ENCODE measurements at places on chromosomes 16 and 17.

DNA sequence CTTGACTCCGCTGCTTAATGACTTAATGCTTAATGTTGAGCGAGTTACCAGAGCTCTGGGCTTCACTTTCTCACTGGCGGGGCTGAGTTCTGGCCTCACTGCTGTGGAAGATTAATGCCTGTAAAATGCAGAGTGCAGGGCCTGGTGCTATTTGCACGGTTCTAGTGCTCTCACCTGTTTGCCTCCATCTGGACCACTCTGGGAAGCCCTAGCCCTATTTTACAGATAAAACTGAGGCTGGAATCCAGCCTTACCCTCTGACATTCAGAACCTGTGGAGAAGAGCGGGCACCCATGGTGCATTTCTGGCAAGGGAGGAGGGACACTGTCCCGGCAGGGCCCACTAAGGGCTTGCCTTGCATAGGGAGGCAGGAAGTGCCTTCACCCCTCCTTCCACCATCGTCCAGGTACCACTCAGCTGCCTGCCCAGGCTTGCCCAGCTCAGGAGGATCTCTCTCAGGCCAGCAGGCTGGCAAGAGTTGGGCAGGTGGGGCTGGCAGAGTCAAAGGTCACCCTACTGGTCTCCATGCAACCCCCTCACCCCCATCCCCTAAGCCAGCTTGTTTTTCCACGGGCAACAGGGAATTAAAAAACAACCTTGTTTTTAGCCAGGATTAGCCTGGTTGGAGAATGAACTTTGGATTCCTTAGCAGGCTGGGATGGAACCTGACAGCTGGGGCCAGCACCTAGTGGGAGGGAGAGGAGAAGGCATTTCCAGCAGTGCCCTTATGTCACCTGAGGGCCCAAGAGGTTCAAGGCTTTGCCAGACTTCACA is 4.1 kb upstream of the UBALD1 start:
- DNase-seq = no peak

- no peak for DNase-seq
Observed at GRCh38 chr16:52366983-52367382, 180.0 kb downstream of the TOX3 start.

GRCh38 chr17:50499270-50499669 is 9.0 kb upstream of the MYCBPAP start:
- no peak for DNase-seq

GRCh38 chr17:565521-565920 is 149.1 kb downstream of the VPS53 start:
- no peak for DNase-seq

GRCh38 chr16:27582883-27583282 is 32.9 kb downstream of the KATNIP start:
- no peak for DNase-seq

- no peak for DNase-seq
Observed at GRCh38 chr17:31299624-31300023, 2.6 kb upstream of the OMG start.

GRCh38 chr17:74305865-74306654 is 20.0 kb upstream of the KIF19 start:
- DNase-seq = no peak

DNA sequence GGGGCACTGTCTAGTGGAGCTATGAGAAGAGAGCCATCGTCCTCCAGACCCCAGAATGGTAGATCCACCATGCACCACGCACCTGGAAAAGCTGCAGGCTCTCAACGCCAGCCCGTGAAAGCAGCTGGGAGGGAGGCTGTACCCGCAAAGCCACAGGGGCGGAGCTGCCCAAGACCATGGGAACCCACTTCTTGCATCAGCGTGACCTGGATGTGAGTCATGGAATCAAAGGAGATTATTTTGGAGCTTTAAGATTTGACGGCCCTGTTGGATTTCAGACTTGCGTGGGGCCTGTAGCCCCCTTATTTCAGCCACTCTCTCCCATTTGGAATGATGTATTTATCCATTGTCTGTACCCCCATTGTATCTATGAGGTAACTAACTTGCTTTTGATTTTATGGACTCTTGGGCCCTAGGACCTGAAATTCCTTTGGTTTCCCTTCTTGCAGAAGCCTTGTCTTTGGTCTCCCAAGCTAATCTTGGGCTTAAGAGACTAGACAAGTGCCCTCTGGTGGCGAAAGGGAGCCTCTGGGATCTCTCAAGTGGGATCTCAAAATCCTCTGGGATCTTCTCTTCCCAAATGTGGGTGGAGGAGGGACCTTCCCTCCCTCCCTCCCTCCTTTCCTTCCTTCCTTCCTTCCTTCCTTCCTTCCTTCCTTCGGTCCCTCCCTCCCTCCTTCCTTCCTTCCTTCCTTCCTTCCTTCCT is 58.2 kb upstream of the HAPSTR1 start:
- no peak for DNase-seq

All from CD4-positive, alpha-beta T cell treated with Interleukin-1 beta for 1 hour (primary cell).